ENCODE measurements at places on chromosomes 5 and 9. TPM values are rescaled to one million over a fixed set of nuclear protein-coding genes. Genes with fewer than 3 reads are reported as not detected.

DNA sequence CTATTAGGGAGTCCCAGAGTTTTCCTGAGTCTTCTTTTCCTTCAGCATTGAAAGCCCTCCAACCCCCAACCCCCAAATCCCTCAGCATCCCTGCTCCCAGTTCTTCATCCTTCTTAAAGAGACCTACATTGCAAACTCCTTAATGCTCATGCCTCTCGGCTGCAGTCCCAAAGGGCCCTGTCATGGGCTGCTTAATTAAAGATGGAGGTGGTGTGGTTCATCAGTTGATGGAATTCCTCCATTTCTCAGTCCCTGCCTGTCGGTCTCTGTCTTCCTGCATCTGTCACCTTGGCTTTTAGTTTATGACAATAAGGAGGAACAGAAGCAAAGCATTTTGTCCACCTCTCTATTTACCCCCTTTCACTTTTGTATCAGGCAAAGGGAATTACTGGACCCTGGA lies 2.0 kb downstream of the FOXI1 start:
- DNase-seq = no peak

The AMBP gene
- not detected for total RNA-seq

DNA sequence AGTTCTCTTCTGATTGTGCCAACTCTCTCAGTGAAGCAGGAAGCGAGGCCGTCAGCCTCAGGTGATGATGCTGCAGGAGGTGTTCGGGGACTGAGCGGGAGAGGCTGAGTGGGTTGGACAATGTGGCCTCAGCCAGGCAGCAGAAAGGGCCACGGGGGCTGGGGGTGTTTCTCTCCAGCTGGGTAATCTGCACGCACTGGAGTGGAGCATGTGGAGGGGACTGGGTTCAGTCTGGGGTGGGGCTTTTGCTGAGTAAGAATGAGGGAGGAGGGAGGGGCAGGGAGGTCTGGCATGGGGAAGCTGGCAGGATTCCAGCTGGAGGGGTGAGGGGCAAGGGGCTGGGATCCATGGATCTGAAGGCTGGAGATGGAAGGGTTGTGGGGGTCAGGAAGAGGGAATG lies 60.8 kb upstream of the PHYKPL start:
- no peak for DNase-seq

DNA sequence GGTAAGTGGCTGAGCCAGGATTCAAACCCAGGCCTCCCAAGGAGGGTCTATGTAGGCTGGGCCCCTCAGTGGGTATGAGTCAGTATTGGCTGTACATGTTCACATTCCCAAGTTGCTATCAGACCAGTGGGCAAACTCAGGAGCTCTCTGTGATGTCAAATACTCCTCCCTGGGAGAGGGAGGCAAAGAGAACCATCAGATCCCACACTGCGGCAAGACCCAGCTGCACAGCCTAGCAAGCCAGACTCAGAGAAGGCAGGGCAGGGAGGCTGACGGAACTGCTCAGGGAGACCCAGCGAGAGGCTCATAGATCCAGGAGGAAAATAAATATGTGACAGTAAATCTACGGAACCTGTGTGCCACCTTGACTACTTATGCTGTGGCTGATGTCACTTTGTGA lies 42.6 kb upstream of the SAP30L start:
- no peak for DNase-seq

- no peak for DNase-seq
These were observed 500.0 kb upstream of the C9orf72 start for GRCh38 chr9:28073270-28073669.

The PHPT1 gene
- 93.0 TPM for total RNA-seq

The FGF1 gene
- not detected for total RNA-seq

- DNase-seq = no peak
These were observed 10.7 kb downstream of the LOX start for GRCh38 chr5:122067390-122067789.

- no peak for DNase-seq
These were observed 233.8 kb downstream of the HSPA4 start for GRCh38 chr5:133285583-133286021.

The B4GALT7 gene
- total RNA-seq = 21.0 TPM

DNA sequence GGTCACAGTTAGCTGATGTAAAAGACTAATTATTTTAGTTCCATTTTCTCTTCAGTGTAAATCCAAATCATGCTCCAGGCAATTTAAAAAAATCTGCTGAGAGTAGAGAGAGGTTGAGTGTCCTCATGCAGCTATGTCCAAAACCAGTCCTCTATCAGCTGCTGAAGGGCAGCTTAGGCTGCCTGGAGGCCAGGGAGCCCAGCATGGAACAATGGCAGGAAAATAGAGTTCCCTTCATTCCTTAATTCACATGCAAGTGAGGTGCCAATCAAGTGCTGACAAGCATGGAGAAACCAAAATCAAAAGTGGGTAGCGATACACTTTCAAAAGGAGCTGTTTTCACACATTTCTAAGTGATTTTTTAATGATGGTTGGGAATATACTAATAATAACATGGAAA lies 78.3 kb upstream of the POU5F2 start:
- no peak for DNase-seq

- no peak for DNase-seq
These were observed 21.0 kb upstream of the FAM151B start for GRCh38 chr5:80466669-80467485.

- no peak for DNase-seq
These were observed 8.8 kb upstream of the OTULINL start for GRCh38 chr5:14572836-14573235.

The SLC34A1 gene
- total RNA-seq = not detected

GRCh38 chr9:124267271-124267807 lies 9.6 kb downstream of the NEK6 start:
- no peak for DNase-seq

DNA sequence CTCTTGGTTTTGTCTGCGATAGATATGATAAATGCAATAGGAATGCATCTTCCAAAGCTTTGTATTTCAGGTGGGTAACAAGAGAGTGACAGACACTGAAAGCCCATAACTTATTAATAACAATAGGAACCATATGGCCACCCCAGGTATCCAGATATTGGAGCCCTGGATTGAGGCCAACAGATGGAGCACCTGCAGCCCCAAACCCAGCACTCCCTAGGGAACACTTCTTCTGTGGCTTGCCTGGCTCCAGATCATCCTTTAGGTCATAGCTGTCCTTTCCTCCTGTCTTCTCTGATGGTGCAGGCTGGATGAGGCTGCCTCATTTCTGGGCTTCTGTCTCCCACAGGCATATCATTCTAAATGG lies 5.0 kb upstream of the IL3 start:
- no peak for DNase-seq

The SURF6 gene
- 33.0 TPM for total RNA-seq

The S100Z gene
- not detected for total RNA-seq

The PCSK1 gene
- not detected for total RNA-seq

DNA sequence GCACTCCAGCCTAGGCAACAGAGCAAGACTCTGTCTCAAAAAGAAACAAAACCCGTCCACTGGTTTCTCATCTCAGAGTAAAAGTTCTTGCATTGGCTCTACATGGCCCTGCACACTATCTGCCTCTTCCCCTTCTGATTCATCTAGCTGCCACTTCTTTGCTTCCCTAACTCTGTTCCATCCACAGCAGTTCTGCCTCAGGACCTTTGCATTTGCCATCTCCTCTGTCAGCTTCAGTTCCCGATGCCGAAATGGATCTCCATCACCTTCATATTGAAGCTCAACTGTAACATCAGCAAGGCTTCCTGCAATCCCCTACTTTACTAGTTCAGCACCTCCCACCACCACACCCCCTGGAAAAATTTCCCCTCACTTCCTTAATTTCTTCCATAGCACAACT lies 1.2 kb upstream of the PIGO start:
- no peak for DNase-seq

GRCh38 chr5:156431956-156432829 lies 105.2 kb downstream of the SGCD start:
- DNase-seq = no peak

DNA sequence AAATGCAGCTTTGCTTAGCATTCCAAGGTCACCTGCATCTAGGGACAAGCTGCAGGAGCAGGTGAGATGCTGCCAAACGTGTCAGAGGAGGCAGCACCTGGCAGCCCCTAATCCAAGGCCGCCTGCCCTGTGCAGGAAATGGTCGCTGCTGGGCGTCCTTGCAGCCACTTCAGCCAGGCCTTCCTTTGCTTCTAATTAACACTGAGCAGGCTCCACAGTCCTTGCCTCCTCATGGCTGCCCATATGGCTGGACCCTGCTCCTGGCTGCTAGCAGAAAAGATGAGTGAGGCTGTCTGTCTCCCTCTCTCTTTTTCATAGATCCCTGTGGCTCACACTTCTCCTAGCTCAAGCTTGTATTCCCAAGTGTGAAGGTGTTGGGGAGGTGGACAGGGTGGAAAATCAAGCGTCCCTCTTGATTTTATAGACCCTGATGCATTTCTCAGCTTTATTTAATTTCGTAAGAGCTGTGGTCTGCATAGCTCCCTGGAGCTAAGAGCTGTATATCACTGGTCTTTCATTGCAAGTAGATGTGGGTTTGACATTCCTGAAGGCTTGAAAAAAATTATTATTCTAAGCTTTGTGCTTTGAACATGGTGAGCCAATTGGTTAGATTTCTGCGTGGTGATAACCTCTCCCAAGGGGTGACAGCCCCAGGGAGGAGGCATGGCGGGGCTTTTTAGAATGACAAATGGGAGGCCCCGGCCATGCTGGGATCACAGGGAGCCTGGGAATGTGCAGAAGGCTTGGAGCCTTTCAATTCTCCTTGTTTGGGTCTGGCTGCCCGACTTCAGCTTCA lies 193.8 kb downstream of the SLIT3 start:
- no peak for DNase-seq

DNA sequence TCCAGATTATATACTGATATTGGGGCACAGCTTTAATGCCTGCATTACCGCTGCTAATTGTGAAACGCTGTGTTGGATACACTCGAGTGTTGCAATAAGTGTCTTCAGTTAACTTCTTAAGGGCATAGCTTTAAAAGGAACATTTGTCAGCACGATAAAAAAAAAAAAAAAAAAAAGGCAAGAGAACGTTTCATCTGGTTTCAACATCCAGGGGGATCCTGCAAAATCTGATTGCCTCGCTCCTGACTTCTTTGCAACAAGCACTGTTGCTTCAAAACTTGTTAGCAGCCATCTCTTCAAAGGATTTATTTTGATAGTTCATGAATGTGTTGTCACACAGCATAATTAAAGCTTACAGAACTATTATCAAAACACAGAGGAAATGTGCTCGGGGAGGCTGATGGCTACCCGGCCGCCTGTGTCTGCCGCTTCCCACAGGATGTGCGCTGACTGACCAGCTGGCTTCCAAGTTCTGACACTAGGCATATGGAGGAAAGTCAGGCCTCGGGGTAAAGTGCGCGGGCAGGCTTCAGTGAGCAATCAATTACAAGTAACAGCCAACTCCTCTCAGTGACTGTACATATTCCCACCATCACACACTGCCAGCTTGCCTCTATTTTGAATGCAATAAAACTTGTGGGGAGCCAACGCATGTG lies 77.7 kb downstream of the EBF1 start:
- DNase-seq = no peak

DNA sequence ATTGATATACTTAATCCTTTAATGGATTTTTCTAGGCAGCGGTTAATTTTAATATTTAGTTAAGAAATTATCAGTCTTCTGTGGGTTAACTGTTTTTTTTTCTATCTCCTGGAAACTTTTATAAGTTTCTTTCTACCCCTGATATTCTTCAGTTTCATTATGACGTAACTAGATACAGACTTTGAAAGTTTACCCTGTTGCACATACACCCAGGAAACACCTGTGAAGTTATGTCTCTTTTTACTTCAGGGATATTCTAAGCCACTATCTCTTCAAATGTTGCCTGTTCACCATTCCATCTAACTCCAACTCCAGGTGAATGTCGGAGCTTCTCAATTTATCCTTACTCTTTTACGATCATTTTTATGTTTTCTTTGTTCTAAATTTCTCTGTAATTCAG lies 329.0 kb downstream of the ICE1 start:
- no peak for DNase-seq

- DNase-seq = no peak
These were observed 77.2 kb downstream of the ADAMTS16 start for GRCh38 chr5:5217371-5217770.

The DUSP1 gene
- 8.9 TPM for total RNA-seq

The TDRD7 gene
- total RNA-seq = 4.1 TPM

- DNase-seq = no peak
These were observed 5.1 kb downstream of the PITX1 start for GRCh38 chr5:135028791-135029476.

GRCh38 chr9:26391036-26391435 lies 501.6 kb downstream of the CAAP1 start:
- DNase-seq = no peak

DNA sequence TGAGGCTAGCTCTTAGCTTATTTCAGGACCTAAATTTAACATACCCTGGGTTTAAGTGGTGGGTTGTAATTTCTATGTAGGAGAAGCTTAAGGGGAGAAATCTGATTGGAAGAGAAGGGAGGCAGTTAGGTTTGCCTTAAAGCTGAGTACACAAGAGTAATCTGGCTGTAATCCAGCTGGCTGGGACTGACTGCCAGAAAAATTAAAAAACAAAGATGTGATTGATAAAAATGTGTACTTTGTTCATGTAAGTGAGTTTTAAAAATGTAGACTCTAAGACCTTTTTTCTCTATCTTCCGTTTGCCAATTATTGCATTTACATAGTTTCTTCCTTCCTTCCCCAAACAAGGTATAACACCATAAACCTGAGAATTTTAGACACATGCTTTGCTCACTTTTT lies 17.5 kb upstream of the MSMP start:
- DNase-seq = no peak

The IL33 gene
- not detected for total RNA-seq

DNA sequence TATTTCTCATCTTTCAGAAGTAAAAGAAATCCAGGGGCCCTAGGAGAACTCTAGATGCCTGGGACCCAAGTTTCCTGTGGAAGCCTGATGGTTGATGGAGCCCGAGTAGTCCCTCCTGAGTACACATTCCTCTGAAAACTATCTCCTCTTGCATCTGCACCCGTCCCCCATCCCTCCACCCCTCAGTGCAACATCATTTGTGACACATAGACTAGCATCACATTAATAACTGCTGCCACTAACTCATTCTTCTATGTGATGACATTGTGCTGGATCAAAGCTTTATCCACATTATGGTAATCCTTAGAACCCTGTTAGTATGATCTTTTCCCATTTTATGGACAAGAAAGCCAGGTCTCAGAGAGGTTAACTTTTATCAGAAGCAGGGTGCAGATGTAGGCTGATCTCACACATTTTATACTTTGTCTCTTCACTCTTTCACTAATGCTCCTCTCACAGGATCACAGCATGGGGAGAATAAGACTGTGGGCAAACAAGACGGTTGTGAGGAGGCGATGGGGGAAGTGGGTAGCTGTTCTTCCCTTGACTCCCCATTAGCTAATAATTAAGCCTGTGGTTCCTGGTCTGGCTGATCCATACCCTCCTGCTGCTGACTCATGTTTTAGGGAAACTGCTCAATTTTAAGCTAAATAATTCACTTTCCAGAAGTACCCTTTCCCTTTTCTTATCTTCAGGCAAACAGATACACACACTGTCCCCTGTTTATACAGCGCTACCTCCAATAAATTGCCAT lies 3.9 kb upstream of the HK3 start:
- no peak for DNase-seq
